HepG2 (cell line): ENCODE measurements at places on chromosomes 2 and 18. TPM values are rescaled to one million over a fixed set of nuclear protein-coding genes. Genes with fewer than 3 reads are reported as not detected.
A peak's percentile ranks its signal among the peaks of the same experiment; 100 is the strongest.

- DNase-seq: no peak
Measured at GRCh38 chr2:142707318-142707717, 170.1 kb upstream of the KYNU start.

DNA sequence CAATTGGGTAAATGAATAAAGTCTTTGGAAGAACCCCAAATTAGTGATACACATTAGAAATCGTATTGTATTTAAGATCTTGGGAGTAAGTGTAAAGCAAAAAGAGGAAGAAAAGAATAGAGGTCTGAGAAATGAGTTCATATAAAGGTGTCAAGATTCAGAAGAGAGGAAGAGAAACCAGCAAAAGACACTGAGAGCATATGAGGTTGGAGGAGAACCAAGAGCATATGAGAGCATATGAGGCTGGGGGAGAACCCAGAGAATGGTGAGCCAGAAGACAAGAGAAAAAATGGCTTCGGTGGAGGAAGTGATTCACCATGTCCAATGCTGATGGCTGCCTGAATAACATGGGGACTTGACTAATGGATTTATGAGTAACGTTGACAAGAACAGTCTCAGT is 620.1 kb upstream of the GCFC2 start:
- DNase-seq: no peak

DNA sequence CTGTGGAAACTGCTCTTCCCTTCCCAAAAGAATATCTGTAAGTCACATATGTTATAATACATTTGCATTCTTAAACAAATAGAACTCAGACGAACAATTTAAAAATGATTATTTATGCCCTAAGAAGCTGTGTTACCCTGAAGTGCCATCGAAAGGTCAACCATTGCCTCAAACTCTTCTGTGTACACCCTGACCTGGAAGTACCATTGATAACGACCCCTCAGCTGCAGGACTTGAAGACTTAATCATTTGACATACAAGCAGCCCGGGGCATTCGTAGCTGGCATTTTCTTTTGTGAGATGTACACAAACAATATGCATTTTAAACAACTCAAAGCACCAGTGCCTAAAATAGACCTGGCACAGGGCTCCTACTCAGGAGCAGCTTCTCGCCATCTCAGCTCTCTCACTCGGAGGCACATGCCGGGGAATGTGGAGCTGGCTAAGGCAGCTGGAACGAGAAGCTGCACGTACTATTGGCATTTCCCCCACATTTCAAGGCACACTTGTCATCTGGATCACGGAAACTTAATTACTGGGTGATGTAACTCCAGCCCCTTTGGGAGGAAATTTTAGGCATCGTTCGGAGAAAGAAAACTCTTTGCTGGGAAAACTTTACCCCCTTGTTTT is 170.0 kb upstream of the GALNT5 start:
- DNase-seq: no peak

DNA sequence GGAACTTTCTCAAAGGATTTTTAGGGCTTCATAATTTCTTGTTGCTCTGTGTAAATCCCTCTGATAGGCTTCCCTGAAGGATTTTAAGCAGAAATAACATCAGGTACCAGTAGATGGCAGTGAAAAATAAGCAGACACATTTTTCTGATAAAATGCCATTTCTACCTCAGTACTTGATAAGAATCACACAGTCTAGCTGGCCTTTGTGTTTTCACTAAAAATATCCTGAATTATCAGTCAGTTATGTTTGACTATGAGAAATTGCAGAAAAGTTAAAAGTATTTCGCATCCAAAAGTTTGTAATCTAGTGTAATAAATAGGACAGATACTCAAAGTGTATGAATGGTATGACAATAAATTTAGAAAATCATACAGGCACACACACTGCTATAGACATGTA is 68.7 kb downstream of the DNAJC10 start:
- peak; percentile 52 for DNase-seq

ERICH2 gene
- not detected in 2 replicates for polyA plus RNA-seq

- DNase-seq: no peak
Measured at GRCh38 chr2:124867247-124867646, 842.2 kb downstream of the CNTNAP5 start.

DNA sequence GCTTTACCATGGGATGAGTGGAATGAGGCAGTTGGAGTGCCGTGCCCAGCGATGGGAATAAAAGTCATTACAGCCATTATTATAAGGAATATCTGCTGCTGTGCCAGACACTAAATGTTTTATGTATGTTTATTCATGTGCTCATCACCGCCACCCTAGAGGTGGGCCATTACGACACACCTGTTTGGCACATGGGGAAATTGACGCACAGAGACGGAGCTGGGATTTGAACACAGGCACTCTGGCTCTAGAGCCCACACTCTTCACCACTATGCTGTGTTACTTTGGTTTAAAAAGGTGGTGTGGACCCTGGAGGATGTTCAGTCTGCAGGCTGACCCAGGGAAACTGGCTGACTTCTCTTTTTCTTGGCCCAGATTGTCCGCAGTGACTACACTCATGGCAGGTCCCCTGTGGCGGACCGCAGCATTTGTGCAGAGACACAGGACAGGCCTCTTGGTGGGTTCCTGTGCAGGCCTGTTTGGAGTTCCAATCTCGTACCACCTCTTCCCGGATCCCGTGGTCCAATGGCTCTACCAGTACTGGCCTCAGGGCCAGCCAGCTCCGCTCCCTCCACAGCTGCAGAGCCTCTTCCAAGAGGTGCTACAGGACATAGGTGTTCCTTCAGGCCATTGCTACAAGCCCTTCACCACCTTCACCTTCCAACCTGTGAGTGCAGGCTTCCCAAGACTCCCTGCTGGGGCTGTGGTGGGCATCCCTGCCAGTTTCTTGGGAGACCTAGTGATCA is 1.6 kb downstream of the TMEM177 start:
- DNase-seq: no peak

GAL3ST2 gene
- polyA plus RNA-seq: 0.17 and 0.30 TPM in 2 replicates

DNA sequence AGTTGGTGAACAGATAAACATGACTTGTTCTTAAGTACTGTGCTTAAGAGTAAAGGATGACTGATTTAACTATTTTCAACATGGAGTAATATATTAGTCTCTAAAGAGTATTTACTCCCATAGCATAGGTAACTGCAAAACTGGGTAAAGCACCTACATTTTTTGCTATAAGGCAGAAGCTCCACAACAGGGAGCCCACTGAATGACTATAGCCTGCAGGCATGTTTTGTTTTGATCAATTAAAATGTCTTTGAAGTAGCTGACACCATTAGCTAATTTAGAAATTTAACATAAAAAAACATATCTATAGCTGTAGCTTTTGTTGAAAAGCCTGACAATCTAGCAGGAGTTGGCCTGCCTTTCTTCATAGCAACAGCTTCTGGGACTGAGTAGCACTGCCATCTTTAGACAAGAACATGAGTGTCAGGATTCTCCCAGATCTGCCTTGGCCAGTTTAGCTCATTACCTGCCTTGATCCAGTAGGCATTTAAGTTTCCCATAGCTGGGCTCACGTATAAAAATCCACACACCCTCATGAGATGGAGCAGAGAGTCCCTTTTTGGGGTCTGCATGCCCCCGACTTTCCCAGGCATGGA is 1935.1 kb upstream of the PIK3C3 start:
- no peak for DNase-seq
